ENCODE measurements at places on chromosomes 7 and 10.

DNA sequence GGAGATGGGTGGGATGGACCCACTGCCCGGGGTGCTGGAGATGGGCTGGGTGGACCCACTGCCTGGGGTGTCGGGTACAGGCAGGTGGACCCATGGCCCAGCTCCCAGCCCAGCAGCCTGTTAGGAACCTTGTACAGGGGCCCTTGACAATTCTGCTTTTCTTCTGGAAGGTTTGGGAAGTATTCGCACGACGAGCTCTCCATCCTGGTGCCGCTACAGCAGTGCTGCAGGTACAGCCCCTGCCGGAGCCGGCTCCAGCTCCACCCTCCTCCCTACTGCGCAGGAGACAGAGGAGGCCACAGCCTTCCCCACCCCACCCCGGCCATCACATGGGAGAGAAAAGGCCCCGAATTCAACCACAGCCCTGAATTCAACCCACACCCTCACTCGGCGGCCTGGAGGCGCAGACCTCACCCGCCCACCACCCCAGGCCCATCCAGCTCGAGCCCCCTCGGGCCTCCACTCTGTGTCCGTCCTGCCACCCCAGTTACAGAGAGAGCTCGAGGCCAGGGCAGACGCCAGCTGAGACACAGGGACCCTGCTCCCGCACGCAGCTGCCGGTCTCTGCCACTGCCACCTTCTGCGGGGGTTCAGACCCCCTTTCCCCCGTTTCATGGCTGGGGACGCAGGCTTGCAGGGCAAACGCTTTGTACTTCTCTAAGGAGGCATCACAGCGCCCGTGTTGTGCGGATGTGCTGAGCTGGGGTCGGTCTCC is 31.3 kb upstream of the FOXL3 start:
- DNase-seq = no peak

- no peak for DNase-seq
These were observed 80.0 kb downstream of the ZNF277 start for GRCh38 chr7:112286250-112287086.

- DNase-seq = no peak
These were observed 284.3 kb upstream of the KAT6B start for GRCh38 chr10:74542077-74542476.

GRCh38 chr7:70570029-70570428 is 561.9 kb upstream of the GALNT17 start:
- no peak for DNase-seq

All from type B pancreatic cell (in vitro differentiated cells).